NCI-H1092 (cell line): ENCODE measurements at places on chromosomes 16 and 17.

DNA sequence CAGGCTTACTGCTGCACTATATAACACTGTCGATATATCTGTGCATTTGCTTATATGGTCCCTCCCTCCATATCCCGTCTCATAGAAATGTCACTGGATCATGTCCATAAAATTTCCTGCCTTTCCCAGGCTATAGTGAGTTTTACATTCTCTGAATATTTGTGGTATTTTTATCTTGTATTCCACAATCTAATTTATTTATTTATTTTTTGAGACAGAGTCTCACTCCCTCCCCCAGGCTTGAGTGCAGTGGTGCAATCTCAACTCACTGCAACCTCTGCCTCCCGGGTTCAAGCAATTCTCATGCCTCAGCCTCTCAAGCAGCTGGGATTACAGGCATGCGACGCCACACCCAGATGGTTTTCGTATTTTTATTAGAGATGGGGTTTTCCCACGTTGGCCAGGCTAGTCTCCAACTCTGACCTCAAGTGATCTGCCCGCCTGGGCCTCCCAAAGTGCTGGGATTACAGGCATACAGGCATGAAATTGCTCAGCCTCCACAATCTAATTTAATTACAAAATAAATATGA lies 12.9 kb downstream of the TRIM37 start:
- no peak for DNase-seq

- DNase-seq, result no peak
These were observed 18.9 kb downstream of the MSI2 start for GRCh38 chr17:57275071-57275764.

DNA sequence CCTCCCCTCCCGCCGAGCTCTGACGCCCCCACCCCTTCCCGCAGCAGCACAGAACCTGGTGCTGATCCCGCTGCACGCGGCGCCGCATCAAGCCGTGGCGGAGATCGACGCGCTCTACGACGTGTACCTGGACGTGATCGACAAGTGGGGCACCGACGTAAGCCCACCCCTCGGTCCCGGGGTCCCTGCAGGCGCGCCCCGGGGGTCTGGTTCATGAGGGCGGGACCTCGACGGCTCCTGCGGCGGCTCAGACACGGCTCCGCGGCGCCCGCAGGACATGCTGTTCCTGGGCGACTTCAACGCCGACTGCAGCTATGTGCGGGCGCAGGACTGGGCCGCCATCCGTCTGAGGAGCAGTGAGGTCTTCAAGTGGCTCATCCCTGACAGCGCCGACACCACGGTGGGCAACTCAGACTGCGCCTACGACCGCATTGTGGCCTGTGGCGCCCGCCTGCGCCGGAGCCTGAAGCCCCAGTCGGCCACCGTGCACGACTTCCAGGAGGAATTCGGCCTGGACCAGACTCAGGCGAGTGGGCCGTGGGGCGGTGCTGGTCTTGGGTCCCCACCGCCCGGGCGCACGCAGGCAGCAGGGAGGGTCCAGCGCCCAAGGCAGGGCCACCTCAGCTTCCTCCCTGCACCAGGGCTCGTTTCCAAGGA lies 1.4 kb downstream of the DNASE1L2 start:
- no peak for DNase-seq

GRCh38 chr17:81400996-81401722 lies 5.9 kb downstream of the BAHCC1 start:
- no peak for DNase-seq

GRCh38 chr17:60305141-60305540 lies 86.8 kb downstream of the USP32 start:
- DNase-seq, result no peak

GRCh38 chr17:73998653-73999645 lies 204.5 kb upstream of the RPL38 start:
- DNase-seq, result peak; percentile 62

GRCh38 chr17:21539146-21539545 lies 153.2 kb upstream of the KCNJ18 start:
- no peak for DNase-seq

DNA sequence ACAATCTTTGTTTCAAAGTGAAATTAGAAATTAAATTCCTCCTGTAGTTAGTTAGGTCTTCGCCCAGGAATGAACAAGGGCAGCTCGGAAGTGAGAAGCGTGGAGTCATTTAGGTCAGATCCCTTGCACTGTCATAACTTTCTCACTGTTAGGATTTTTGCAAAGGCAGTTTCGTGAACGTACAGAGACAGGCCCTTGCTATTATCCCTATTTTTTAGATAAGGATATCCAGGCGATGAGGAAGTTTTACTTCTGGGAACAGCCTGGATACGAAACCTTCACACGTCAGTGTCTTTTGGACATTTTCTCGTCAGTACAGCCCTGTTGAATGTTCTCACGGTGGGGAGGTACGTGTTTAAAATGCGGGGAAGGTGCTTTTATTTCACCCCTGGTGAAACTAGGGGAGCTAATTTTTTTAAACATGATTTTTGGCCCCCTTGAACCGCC lies 318 bp upstream of the RBL2 start:
- DNase-seq, result no peak

GRCh38 chr16:31149894-31150890 lies at the start of gene PRSS36:
Gene PRSS36 (minus strand): TSS chr16:31150066. CDS start chr16:31150035, 31 bp downstream.
- DNase-seq, result no peak

- DNase-seq, result no peak
These were observed 504 bp downstream of the ERBB2 start for GRCh38 chr17:39700148-39700987.

DNA sequence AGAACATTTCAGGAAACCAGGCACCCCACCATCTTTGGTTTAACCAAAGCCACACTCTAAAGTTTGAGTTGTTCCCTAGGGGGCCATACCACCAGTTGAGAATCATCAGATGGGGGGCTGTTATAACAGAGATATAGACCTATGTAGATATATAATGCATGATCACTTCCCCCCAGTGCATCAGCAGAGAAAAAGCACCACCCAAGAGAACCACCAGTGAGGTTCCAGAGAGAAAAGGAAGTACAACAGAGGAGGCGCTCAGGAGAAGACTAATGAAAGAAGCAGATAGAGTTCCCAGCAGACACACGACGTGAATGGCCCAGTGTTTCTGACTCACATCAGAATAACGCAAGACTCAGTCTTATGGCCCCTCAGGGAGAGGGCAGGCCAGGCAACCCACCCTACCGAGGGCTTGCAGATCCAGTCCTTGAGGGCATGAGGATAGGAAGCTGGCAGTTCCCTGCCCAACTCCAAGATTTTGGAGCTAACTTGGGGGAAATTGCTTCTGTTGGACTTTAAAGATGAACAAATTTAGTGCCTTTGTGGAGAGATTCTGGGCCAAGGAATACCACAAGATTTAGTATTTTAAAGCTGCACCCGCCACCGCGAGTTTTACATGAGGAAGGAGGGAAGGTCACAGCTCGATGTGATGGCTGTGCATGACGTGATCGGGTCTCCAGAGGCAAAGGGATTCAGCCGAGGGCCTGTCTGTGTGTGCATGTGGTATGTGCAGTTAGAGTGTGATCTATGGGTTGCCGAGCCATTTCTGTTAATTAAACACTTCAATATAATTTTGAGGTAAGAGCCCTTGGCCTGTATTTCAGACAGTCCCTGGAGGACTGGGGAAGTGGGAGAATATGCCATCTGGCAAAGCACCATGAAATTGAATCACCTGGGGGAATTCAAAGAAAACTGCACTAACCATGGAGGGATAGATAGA lies 53.1 kb downstream of the AIPL1 start:
- DNase-seq, result no peak

GRCh38 chr17:67452681-67453554 lies 75.8 kb downstream of the PITPNC1 start:
- DNase-seq, result no peak

DNA sequence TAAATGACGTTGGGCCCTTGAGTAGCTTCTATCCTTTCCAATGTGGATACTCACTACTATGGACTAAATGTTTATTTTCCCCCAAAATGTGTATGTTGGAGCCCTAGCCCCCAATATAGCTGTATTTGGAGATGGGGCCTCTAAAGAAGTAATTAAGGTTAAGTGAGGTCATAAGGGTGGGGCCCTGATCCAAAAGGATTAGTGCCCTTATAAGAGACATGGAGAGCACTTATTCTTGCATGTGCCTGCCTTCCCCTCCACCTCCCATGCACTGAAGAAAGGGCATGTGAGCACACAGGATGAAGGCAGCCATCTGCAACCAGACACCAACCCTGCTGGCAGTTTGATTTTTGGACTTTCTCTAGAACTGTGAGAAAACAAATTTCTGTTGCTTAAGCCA lies 115.7 kb upstream of the MED13 start:
- no peak for DNase-seq

GRCh38 chr16:68384288-68385161 lies 63.8 kb downstream of the SMPD3 start:
- DNase-seq, result no peak

GRCh38 chr16:24589997-24590396 lies 50.6 kb downstream of the RBBP6 start:
- no peak for DNase-seq

GRCh38 chr16:78599271-78599670 lies 499.8 kb downstream of the WWOX start:
- DNase-seq, result no peak

DNA sequence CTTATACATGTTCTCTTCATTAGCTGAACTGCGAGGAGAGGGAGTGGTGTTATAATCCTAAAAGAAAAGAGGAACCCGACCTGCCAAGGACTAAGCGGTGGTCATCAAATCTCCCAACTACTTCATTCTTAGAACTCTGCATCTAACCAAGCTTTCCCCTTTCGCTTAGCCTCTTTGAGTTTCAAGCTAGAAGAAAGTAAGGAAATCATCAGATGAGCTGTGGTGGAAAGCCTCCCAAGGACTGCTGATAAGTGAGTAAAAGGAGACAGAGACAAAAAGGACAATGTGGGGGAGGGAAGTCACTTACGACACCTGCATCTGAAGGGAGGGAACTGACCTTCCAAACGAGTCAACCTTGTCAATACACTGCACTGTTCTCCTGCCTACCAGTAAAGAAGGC lies 121.3 kb downstream of the TRIM37 start:
- DNase-seq, result no peak

GRCh38 chr16:86587487-86587886 lies 9.1 kb downstream of the FOXL1 start:
- no peak for DNase-seq

GRCh38 chr17:9105068-9105868 lies 84.0 kb downstream of the NTN1 start:
- DNase-seq, result no peak

- DNase-seq, result no peak
These were observed 284.0 kb downstream of the SEC14L1 start for GRCh38 chr17:77424585-77425344.

DNA sequence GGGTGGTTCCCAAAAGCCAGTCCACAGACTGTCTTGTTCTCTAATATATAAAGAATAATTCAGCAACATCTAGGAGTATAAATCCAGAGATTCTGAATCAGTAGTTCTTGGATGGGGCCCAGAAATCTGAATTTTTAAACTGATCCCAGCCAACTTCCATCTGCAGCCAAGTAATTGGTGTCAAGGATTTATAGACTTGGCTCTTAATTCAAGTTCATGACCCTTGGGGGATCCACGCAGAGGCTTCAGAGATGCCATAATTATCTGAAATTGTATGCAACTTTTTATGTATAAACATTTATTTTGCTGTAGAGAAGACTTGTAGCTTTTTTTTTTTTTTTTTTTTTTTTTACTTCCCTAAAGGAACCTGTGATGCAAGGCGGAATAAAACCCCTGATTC lies 60.6 kb downstream of the HLF start:
- DNase-seq, result no peak

GRCh38 chr16:35533683-35534082 lies 2074.3 kb downstream of the TP53TG3F start:
- no peak for DNase-seq

- DNase-seq, result no peak
These were observed 87.9 kb downstream of the C16orf78 start for GRCh38 chr16:49461517-49461951.

GRCh38 chr17:64219571-64219970 lies 43.5 kb downstream of the TEX2 start:
- no peak for DNase-seq

DNA sequence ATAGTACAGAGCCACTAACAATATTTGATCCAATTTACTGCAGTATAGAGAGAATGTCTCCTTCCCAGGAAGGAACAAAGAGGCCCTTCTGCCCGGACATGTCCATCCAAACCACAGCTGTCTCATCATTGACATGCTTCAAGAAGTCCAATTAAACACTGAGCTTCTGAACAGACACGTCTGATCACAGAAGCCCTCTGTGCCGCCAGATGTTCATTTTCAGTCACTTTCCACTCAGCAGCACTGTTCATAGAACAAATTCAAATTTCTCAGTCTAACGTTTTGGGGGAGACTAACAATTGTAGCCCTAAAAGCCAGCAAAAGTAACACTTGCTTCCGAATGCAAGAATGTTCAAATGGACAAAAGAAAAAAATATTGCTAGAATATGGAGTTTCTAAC lies 15.3 kb downstream of the ZC3H7A start:
- no peak for DNase-seq

GRCh38 chr17:50866261-50866949 lies at the start of gene TOB1:
Gene TOB1 (minus strand): TSS chr17:50866354. CDS start chr17:50864017, 2,337 bp downstream.
- peak; percentile 96 for DNase-seq

DNA sequence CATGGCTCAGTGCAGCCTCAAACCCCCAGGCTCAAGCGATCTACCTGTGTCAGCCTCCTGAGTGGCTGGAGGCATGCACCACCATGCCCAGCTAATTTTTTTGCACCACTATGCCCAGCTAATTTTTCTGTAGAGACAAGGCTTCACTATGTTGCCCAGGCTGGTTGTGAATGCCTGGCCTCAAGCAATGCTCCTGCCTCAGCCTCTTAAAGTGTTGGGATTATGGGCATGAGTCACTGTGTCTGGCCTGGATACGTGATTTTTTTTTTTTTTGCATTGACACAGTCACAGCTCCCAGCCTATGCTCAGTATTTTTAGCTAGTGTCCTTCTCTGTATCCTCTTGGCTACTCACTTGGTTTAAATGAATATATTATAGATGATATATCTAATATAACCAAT lies 377.0 kb upstream of the TNRC6C start:
- DNase-seq, result no peak

- DNase-seq, result peak; percentile 17
These were observed 32.0 kb upstream of the ABCA5 start for GRCh38 chr17:69358688-69359596.

DNA sequence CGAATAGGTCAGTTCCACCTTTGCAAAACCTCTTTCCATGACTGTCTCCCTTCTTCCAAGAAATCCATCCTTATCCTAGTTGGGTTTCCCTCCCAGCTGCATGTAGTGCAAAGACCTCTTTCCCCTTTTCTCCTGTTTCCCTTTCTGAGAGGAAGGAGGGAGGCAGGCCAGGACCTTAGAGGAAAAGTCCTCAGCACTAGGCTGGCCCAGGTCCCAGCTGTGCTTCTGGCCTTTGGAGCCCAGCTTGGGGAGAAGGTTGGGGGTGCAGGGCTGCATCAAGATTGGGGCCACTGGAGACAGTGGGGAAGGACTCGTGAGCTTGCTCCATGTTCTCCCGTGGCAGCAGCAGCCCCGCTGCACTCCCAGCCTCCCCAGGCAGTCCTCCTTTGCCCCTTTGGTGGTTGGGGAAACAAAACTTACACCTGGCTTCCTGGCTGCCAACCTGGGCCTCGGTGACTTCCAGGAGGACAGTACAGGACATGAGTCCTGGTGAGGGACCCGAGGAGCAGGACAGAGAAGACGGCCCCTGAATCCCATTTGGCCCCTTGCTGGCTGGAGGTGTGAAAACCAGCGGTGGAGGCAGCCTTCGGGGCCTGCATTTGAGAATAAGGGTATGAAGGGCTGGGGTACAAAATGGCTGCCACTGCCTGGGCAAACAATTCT lies 481 bp downstream of the HEXIM2 start:
- DNase-seq, result no peak
